ENCODE measurements at places on chromosomes 11 and 22.

GRCh38 chr11:22521226-22521625 lies 104.4 kb downstream of the FANCF start:
- DNase-seq = no peak

- no peak for DNase-seq
These were observed 57.5 kb upstream of the PPARA start for GRCh38 chr22:46092670-46093410.

DNA sequence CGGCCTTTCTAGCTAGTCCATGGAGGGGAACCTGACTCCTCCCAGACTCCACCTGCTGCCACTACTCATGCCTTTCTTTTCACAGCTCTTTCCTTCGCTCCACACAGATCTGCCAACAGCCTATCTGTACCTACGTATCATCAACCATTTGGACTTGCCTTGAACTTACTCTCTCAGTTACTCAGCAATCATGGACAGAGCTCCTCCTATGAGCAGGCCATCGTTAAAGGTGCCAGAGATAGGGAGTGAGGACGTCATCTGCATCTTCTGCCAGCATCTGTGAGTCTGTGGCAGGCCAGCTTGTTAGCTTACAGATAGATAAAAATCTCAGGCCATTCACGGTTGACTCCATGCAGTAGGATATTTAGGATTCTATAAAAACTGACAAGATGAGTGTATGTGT lies 162.9 kb upstream of the ZBED5 start:
- DNase-seq = no peak

GRCh38 chr11:45933131-45933831 lies 10.8 kb downstream of the LARGE2 start:
- no peak for DNase-seq

GRCh38 chr11:60791153-60791933 lies 6.2 kb downstream of the MS4A10 start:
- no peak for DNase-seq

DNA sequence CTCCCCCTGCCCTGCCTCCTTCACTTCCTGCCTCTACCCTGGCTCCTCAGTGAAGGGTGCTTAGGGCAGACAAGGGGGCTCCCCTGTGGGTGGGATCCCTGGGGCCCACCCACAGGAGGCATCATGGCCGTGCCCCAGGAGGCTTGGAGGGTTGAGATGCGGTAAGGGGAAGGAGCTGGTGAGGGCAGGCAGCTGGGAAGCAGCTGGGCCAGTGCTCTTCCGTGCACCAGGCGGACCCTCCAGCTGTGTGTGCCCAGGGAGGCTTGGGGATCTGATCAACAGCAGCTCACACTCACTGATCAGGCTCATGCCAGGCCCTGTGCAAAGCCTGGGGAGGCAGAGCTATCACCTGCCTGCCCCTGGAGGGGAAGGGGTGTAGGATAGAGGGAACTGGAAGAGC lies 59.3 kb upstream of the TTLL12 start:
- no peak for DNase-seq

DNA sequence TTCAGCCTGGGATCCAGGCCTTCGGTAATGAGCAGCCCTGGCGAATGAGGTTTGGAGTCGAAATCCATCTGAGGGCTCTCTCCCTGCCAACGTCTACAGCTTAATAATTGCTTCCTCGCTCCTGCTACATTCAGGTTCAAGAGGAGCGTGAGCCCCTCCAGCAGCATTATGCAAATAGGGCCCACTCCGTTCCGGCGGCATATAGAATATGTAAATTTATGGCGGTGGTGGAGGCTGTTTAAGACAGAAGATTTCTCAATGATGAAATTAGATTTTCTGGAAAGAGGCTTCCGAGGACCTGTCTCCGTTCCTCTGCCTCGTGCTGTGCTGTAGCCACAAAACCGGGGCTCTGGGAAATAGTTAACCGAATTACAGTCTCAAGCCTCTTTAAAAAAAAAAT lies 402.8 kb downstream of the MIAT start:
- no peak for DNase-seq

DNA sequence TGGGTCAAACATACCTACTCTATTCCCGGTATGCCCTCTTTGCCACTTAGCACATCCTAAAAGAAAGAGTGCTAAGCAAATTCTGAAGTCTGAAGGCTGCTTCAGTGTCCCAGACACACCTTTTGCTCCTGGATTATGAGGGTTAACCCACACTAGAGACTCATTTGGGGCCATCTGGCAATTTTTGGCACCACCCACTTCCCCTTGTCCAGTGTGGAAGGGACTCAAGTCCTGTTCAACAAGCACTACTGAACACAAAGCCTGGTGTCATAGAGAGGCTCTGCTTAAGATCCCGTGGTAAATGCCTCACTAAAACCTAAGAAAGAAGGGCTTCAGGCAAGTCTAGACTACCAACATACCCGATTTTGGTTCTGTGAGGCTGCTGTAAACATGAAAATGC lies 85.8 kb downstream of the SERGEF start:
- DNase-seq = peak; percentile 76

DNA sequence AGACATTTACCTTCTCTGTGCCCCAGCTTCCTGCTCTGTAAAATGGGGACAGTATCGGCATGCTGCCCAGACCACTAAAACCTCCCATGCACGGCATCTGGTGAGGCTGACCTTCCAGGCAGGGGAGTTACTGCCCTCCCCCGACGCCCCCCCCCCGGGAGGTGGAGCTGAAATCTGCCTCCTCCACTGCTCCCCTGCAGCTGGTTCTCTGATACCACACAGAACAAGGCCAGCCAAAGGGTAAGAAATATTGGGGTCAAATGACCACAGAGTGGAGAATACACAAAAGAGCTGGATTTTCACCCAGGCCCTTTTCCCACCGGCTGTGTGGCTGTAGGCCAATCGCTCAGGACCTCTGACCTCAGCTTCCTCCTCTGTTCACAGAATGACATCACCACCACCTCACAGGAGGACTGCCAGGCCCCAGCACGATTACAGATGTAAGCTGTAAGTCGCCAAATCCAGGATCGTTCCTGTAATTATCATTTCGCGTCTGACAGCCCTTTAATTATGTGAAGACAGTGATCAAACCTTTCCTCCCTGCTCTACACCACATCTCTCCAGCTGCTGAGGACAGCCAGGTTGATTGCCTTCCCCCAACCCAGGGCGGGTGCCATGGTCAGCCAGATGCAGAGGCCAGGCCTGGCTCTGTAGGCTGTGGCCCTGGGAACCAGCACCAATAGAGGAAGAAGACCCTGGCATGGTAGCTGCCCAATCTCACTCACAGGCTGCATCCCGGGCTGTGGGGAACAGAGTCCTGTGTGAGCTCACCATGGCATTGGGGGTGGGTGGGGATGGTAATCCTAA lies 35.7 kb upstream of the KLHL35 start:
- no peak for DNase-seq

DNA sequence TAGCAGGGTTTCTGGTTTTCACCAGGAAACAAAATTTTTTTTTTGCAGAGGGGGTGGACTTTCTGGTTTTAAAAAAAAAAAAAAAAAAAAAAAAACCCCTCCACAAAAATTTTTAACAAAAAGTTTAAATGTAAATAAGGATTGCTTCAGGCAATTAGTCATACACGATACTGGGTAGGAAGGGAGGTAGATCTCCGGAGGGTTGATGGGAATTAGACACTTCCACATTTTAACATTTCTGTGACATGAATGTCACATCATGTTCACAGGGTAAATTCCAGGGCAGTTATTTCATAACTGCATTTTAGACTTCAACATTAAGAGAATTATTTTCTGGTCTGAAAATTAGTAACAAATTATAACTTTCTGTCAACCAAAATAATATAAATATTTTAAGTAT lies 15.9 kb downstream of the NUP98 start:
- DNase-seq = no peak

- no peak for DNase-seq
These were observed 13.1 kb upstream of the EXPH5 start for GRCh38 chr11:108606495-108607160.
